ENCODE measurements at places on chromosomes 3 and 15.
A peak's percentile ranks its signal among the peaks of the same experiment; 100 is the strongest.

DNA sequence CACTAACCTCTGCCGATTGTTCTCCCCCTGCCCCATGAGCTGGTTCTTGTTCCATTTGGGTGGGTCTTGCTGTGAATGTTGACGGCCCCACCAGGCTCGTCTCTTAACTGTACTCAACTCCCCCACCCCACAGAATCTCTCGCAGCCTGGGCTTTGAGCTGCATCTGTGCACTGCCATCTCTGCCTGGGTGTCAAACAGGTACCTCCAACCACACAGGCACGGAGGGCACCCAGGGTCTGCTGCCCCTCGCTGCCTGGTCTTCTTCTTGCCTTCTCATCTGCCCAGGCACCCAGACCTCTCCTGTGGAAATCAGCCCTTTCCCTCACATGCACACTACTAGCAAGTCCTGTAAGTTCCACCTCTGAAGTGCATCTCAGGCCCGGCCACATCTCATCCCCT lies 10.1 kb downstream of the TLR9 start:
- no peak for DNase-seq

DNA sequence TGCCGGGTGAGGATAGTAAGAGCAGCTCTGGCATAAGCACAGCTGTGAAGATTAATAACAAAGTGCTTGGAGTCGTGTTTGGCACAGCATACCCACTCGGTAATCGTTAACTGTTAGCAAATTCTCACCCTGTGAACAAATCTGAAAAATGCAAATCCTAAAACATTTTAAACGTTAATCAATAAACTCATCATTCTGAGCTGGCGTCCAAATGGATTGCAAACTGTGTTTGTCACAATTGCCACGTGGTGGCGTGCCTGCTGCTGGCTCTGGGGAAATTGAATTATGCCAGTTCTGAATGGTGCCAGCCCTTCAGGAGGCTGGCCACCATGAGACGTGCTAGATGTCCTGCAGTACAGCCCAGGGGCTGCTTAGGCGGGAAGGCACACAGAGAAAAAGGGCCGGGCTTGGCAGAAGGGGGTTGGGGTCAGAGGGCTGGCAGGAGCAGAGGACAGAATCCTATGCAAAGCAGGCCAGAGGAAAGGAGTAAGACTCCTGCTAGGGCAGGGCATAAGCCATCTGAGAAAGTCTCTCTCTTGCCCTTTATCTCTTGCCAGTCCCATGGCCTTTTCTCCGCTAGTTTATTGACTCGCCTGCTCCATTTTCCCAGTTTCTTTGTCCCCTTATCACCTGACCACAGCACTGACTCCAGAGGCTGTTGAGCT lies 22.1 kb upstream of the POLG start:
- DNase-seq: peak; percentile 36

DNA sequence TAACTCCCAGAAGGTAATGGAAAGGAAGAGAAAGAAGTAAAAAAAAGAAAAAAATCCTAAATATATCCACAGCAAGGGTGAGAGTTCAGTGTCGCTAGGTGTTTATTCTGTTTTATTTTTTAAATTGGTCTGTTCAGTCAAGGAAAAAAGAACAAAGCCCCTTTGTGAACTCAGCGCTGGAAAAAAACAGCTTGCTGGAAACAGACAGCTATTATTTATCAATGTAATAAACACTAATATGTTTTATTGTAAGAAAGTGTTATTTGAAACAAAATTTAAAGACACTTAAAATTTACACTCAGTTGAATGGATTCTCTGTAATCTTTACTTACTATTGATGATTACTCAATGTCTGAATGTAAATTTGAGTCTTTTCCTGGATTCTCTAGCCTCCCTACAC lies 32.3 kb upstream of the LEKR1 start:
- DNase-seq: no peak

DNA sequence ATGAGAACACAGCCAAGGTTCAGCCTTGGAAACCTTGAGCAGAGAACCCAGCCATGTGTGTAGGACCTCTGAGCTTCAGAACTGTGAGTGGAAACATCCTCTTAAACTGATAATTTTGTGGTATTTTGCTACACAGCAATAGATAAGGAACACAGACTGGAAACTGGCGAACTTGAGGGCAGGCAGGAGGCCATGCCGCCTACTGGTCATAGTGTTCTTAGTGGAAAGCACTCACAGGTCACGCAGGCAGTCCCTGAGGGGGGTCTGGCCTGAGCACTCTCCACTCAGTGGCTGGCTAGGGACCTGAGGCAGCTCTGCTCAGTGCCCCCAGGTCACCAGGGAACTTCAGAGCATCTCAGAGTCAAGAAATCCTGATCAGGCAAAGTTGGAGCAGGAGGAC lies 9.7 kb upstream of the XIRP1 start:
- DNase-seq: peak; percentile 14

DNA sequence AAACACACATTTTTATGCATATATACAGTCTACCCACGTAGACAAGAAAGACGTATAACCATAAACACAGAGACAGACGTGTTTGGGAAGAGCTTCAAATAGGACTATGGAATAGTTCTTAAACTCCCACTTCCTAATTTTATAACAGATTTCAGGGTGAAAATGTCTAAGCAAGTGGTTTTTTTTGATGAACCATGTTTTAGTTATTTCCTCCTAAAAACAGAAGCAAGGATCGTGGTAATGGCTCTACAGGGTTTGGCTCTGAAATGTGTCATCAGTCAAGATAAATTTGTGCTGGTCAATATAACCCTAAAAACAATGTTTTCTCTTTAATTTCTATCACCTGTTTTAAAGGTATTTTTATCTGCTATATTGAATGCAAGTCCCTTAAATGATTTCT lies 58.2 kb downstream of the FMN1 start:
- DNase-seq: no peak

Data from ELR (cell line).